ENCODE measurements at places on chromosomes 3 and 15. TPM values are rescaled to one million over a fixed set of nuclear protein-coding genes. Genes with fewer than 3 reads are reported as not detected.

FANCD2OS gene
- not detected for total RNA-seq

GUCA1C gene
- not detected for total RNA-seq

GORASP1 gene
- total RNA-seq = 135 TPM

FRMD5 gene
- 59.7 TPM for total RNA-seq

SCG3 gene
- total RNA-seq = 0.14 TPM

DCLK3 gene
- total RNA-seq = 0.15 TPM

DNAH12 gene
- 0.57 TPM for total RNA-seq

GALNT15 gene
- 0.18 TPM for total RNA-seq

MEX3B gene
- 12.7 TPM for total RNA-seq

DNA sequence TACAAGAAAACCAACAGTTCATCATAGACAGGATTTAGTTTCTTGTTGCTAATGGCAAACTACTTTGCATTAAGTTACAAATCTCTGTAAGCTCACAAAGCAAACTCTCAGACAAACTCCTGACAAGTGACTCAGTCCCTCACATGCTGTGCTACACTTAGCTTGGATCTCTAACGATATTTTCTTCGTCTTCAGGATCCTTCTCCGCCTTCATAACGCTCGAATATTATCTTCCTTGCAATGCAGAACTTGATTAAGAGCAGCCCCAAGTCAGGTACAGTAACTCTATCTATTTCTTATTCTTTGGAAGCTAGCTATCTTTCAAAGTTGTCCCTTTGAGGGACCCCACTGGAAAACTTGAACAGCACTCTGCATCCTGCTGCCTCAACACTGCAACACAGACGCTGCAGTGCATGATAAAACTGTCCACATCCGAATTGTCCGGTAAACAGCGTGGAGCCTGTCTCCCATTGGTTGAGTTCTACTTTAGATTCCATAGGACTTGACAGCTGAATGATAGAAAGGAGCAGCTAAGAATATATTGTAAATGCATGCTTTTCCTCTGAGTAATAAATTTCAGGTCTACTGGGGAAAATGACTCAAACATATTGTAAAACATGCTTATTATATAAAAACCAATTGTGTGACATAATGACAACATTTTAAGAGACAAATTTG lies 61.3 kb downstream of the UACA start:
- H3K27ac ChIP-seq = peak overlapping the region; percentile 56
- peak; percentile 64 for DNase-seq
- H3K4me1 ChIP-seq = peaks cover 58% of the 10 kb centered on the region
- no peaks in the 10 kb centered on the region for H3K27me3 ChIP-seq

- H3K4me1 ChIP-seq = peaks cover 19% of the 10 kb centered on the region
- no peak overlapping the region for H3K4me3 ChIP-seq
- no peaks in the 10 kb centered on the region for H3K27me3 ChIP-seq
- peak overlapping the region; percentile 78 for H3K27ac ChIP-seq
- H3K36me3 ChIP-seq = peaks cover 56% of the 10 kb centered on the region
Observed at GRCh38 chr3:100635273-100635701, 25.9 kb downstream of the ADGRG7 start.

GRCh38 chr3:60160111-60160821 lies 1091.0 kb downstream of the FHIT start:
- H3K4me1 ChIP-seq = no peaks in the 10 kb centered on the region
- H3K36me3 ChIP-seq = no peaks in the 10 kb centered on the region
- no peak overlapping the region for H3K27ac ChIP-seq
- no peak for DNase-seq
- H3K4me3 ChIP-seq = no peak overlapping the region

DNA sequence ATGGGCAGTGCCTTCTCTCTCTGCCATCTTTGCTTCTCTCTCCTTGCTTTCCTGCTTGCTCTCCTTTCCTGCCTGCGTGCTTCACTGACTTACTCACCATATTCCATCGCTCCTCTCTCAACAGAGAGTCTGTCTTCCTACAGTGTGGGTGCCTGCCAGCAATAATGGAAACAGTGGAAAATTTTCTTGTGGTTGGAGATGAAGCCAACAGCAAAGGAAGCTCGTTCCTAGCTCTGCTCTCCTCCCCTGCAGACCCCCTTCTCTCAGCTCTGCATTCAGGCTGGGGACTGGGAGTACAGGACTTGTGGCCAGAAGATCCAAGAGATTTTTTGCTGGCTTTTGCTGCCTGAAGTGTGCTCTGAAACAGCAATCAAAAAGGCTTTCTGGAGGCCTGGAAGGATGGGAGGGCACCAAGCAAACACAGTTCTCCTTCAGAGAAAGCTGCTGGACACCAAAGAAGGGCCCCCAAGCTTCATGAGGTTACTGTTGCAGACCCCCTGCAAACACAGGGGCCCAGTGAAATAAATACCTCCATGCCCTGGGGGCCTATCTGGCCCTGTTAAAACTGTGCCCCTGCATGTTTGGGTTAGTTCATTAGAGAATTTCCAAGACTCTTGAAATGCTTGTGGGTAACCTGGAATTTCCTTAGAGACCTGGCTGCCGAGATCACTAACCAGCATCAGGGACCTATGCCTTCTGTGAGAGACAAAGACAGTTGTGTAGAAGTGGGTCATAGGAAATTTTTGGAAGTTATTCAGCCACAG lies 149.9 kb upstream of the RASGRP1 start:
- H3K4me1 ChIP-seq = no peaks in the 10 kb centered on the region
- H3K4me3 ChIP-seq = no peak overlapping the region
- no peaks in the 10 kb centered on the region for H3K27me3 ChIP-seq
- no peak overlapping the region for H3K27ac ChIP-seq
- H3K36me3 ChIP-seq = no peaks in the 10 kb centered on the region
- peak; percentile 94 for DNase-seq

DNA sequence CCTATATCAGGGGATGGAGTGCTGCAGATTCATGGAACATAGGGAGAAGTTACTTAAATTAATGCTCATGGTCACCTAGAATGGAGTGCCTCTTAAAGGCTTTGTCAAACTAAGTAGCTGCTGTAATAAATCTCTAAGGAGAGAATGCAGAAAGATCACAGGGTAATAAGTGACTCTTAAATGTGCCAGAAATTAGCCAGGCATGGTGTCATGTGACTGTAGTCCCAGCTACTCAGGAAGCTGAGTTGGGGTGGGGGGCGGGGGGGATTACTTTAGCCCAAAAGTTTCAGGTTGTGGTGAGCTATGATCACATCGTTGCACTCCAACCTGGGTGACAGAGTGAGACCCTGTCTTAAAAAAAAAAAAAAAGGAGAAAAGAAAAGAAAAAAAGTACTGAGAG lies 90.9 kb upstream of the ASB14 start:
- no peak for DNase-seq
- peaks cover 4% of the 10 kb centered on the region for H3K4me1 ChIP-seq
- H3K4me3 ChIP-seq = no peak overlapping the region
- H3K36me3 ChIP-seq = no peaks in the 10 kb centered on the region
- no peaks in the 10 kb centered on the region for H3K27me3 ChIP-seq
- no peak overlapping the region for H3K27ac ChIP-seq

DNA sequence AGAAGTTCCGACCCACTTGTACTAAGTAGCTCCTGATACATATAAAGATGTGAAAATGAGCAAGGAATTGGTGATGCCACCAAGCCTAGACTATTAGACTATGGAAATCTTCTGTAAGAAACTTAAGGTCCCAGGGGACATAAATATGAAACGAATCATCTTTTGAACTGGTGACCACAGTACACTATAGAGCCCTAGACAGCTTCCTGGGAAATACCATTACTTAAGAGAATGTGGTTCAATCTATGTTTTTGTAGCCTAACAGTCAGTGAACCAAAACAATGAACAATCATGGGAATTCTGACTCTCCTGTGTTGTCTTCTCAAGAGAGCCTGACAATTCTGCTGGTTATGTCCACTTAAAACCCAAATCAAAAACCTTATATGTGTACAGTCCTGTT lies 191.6 kb downstream of the GREM1 start:
- H3K27ac ChIP-seq = no peak overlapping the region
- H3K4me3 ChIP-seq = no peak overlapping the region
- H3K36me3 ChIP-seq = no peaks in the 10 kb centered on the region
- peaks cover 3% of the 10 kb centered on the region for H3K4me1 ChIP-seq
- peak; percentile 25 for DNase-seq

DNA sequence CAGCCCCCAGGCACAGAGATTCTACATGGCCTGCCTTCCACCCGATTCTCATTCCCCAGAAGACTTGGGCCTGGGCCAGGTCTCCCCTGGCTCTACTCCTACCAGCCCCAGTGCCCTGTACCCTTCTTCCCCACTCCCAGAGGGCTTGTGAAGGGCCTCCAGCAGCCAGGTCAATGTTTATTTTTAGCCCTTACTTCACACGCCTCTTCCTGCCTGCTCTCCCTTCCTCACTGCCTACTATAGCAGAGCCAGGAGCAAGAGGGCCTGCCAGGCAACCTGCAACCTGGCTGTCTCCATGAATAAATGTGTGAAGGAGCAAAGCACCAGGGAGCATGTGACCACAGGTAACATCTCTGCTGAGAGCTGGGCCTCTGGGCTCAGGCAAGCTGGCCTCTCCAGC lies 26.4 kb upstream of the APEH start:
- H3K27me3 ChIP-seq = no peaks in the 10 kb centered on the region
- H3K36me3 ChIP-seq = no peaks in the 10 kb centered on the region
- H3K4me1 ChIP-seq = peaks cover 31% of the 10 kb centered on the region
- no peak for DNase-seq
- no peak overlapping the region for H3K4me3 ChIP-seq

- no peaks in the 10 kb centered on the region for H3K4me1 ChIP-seq
- no peak for DNase-seq
- no peaks in the 10 kb centered on the region for H3K27me3 ChIP-seq
- no peaks in the 10 kb centered on the region for H3K36me3 ChIP-seq
- H3K27ac ChIP-seq = no peak overlapping the region
- H3K4me3 ChIP-seq = no peak overlapping the region
Observed at GRCh38 chr3:45253316-45253715, 27.2 kb upstream of the TMEM158 start.

DNA sequence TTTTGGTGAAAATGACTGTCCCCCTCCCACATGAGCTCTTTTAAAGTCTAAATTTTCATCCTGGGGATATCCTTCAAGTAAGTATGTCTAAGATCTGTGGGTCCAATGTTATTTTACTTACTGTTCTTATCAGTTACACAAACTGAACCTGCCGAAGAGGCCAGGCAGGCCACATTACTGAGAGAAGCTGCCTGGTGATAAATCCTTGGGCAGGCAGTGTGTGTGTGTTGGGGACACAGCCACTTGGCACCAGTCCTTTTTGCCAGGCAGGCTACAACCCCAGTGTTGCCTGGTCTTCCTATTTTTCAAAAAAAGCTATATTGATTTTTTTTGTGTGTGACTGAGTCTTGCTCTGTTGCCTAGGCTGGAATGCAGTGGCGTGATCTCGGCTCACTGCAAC lies 50.6 kb upstream of the RASA2 start:
- H3K27ac ChIP-seq = peak overlapping the region; percentile 75
- no peaks in the 10 kb centered on the region for H3K27me3 ChIP-seq
- peak; percentile 34 for DNase-seq
- H3K4me1 ChIP-seq = peaks cover 38% of the 10 kb centered on the region
- no peaks in the 10 kb centered on the region for H3K36me3 ChIP-seq

DNA sequence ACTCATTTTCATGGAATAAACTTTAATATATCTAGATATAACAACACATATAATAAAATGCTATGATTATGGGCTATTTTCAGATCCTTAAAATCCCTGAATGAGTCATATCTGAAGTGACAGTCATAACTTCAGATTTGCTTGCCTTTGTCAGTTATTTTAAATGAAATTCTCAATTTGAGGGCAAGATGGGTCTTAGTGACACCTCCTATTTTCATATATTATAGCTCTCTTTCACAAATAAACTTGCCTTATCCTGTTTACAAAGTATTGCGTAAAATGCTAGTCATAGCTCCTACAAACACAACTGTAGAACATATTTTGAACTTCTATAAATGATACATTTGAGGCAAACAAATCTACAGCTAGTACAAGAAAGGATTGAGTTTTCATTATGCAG lies 6.2 kb upstream of the THRB start:
- no peak overlapping the region for H3K27ac ChIP-seq
- H3K36me3 ChIP-seq = no peaks in the 10 kb centered on the region
- no peak for DNase-seq
- H3K4me3 ChIP-seq = no peak overlapping the region

DNA sequence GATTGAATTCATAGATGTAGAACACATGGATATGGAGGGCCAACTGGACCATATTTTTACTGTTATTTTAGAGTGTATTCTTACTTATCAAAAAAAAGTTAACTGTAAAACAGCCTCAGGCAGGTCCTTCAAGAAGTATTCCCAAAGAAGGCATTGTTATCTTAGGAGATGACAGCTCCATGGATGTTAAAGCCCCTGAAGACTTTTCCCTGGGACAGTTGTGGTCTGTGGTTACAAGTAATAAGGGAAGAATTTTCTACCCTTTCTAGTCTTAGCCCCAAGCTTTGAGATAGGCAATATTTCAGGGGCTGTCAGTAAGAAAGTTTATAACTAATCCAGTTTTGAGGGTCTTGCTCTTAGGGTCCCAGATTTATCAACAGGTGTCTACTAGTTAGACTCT lies 62.5 kb downstream of the LRRC49 start:
- H3K4me1 ChIP-seq = no peaks in the 10 kb centered on the region
- DNase-seq = no peak
- no peak overlapping the region for H3K4me3 ChIP-seq
- H3K27me3 ChIP-seq = no peaks in the 10 kb centered on the region

DNA sequence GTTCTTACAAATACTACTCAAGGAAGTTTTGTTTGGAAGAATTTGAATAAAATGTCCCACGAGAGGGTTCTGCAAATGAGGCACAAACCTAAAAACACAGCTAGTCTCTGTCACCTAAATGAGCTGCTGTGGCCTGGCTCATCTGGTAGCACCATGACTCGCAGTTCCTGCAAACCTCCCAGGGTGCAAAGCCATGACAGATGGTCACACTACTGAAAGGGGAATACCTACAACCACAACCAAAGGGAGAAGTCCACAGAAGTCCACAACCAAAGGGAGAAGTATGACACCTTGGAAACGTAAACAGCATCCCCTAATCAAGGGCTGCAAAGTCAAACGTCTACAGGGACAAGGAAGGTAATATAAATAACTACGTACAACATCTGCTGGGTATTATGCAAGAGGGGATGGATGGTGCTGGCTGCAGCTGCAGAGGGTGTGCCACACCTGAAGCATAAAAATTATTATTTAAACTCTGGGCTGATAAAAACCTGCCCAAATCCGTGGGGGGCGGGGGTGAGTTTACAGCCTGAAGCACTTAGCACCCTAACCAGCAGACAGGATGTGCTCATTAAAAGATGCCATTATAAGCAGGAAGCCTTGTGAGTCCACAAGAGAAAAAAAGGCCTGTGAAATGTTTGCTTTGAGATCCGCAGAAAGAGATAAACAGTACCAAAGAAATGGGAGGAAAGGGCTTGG lies 184.0 kb downstream of the MAGI1 start:
- H3K27ac ChIP-seq = no peak overlapping the region
- H3K4me1 ChIP-seq = peaks cover 12% of the 10 kb centered on the region

DNA sequence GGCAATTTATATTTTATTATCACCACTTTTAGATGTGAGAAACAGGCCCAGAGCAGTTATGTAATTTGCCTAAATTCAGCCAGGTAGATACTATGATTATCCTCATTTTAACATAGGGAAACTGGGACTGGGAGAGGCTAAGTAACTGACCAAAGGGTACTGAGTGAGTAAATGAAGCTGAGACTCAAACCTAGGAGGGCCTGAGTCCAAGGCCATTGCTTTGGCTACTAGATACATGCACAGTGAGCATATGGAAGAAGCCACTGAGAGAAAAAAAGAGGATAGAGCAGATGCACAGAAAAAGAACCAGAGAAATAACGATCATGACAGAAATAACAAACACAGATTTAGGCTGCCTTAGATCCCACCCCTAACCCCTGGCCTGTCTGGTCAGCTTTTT lies 33.6 kb downstream of the USF3 start:
- H3K4me1 ChIP-seq = no peaks in the 10 kb centered on the region
- no peak overlapping the region for H3K4me3 ChIP-seq

Measured in cardiac muscle cell (in vitro differentiated cells and primary cell).